ENCODE measurements at places on chromosomes 6 and 20.

DNA sequence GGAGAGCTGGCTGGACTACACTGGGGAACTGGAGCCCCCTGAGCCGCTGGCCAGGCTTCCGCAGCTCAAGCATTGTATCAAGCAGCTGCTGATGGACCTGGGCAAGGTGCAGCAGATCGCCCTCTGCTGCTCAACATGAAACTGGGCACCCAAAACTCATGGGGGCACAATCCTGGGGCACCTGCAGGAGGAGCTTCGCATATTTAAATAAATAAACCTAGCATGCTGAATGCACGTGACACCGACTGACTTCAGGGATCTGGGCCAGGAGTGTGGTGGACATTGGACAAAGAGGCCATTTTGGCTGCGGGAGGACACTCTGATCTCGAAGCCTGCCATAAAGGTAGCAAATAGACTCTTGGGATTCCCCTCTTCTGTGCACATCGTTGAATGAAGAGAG lies 6.8 kb downstream of the SCAND1 start:
- DNase-seq = peak; percentile 81

DNA sequence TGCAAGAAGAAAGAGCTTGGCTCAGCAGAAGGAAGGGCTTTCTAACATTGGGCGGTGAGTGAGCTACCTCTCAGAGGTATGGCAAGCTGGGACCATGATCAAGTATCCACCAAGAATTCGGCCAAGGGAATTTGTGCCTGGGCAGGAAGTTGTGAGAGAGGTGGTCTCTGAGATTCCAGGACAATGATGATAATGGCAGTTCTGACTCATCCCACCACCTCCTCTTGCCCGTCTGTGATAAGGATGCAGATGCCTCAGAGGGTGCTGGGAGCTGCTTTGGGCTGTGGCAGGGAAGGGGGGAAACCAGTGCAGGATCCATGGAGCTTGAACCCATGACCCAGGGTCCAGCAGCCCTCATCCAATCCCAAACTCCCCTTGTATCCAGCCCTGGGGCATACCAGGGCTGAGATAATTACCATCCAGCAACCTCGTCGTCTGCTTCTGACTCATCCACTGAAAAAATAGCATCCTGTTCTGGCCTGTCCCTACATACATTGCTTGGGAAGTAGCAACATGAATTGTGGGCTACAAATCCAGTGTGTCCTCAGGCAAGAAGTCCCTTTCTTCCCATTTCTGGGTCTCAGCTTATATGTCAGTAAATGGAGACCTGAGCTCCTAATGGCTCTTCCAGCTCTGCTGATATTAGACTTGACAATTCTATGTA lies 5.9 kb downstream of the TGM6 start:
- DNase-seq = no peak

DNA sequence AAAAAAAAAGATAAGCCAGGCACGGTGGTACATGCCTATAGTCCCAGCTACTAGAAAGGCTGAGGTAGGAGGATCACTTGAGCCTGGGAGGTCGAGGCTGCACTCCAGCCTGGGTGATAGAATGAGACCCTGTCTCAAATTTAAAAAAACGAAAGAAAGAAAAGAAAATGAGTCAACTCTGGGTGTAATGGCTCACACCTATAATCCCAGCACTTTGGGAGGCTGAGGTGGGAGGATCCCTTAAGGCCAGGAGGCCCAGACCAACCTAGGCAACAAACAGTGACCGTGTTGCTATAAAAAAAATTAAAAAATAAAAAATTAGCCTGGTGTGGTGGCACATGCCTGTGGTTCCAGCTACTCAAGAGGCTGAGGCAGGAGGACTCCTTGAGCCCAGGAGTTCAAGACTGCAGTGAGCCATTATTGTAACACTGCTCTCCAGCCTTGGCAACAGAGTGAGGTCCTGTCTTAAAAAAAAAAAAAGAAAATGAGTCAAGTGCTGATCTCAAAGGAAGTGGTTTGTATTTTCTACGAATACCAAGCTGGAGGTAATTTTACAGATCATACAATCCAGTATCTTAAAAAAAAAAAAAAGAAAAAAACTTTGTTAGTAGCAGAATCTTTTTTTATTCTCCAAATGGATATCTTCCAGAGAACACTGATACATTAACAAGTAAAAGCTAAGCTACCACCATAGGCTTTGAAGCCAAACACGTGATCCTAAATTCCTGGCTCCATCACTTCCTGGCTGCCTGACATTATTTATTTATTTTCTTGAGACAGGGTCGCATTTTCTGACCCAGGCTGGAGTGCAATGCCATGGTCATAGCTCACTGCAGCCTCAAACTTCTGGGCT lies 5.7 kb downstream of the COMMD7 start:
- peak; percentile 68 for DNase-seq

DNA sequence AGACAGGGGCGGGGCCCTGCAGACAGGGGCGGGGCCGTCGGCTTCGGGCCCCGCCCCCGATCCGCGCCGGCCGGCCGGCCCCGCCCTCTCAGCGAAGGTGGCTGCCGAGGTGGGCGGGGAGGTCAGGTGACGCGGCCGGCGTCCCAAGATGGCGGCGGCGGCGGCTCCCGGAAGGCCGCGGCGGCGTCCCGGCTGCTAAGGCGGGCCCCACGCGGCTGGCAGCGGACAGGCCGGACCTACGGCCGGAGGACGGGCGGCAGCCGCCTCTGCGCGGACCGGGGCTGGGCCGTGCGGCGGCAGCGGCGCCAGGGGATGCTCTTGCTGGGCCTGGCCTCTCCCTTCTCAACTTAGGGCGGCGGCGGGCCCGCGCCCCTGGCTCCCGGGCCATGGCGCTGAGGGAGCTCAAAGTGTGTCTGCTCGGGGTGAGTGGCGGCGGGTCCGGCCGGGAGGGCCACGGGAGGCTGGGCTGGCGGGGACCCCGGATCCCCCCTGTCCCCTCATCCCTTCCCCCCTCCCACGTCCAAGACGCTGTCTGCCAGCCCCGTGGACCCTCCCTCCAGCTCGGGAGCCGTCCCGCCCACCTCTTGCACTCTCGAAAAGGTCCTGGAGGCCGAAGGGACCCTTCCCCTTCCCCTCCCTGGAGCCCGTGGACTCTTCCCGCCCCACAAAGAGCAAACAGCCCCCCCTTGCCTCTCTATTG lies at the start of gene RAB22A:
Gene RAB22A, plus strand, starts transcription at position 125 of the 700 bp plus-strand sequence. Its CDS starts 262 bp downstream, at position 387.
- DNase-seq = peak; percentile 91

DNA sequence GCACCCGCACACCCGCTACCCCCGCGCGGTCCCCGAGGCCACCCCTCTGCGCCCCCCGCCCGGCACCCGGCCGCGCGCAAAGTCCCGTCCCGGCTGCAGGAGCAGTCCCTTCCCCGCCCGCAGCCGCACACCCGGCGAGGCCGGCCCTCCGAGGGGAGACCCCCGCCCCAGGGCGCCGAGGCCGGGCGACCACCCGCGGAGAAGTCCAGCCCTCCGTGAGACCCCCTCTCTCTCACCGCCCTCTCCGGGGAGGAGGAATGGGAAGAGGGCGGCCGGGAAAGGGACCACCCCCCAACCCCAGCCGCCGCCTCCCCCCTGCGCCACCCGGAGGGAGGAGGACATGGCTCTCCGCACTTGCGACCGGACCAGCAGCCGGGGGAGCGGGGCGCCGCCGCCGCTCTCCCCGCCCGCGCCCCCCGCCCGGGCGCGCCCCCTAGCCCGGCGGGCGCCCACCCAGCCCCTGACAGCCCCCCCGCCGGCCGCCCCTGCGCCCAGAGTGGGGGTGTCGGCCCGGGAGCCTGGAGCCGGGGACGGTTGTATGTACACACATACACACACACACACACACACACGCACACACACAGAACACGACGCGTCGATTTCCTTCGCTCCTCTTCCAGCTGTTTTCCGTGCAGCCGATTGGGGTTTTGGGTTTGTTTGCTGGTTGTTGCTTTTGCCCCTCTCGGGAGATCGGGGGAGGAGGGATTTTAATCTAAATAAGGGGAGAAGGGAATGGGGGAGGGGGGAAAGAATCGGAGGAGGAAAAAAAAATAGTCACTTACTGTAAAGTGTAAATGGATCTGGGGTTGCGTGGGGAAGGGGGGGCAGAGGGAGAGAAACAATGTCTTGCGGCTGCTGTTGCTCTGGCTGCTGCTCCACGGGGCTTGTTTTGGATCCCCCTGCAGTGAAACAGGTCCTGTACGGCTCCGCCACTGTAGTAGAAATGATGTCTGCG lies at the start of gene ATXN1:
Gene ATXN1, minus strand, starts transcription at position 945 of the 955 bp plus-strand sequence.
- DNase-seq = peak; percentile 53

- no peak for DNase-seq
Observed at GRCh38 chr6:74860456-74860855, 345.4 kb downstream of the COL12A1 start.

GRCh38 chr6:67640484-67640883 lies 994.6 kb upstream of the ADGRB3 start:
- DNase-seq = no peak

- no peak for DNase-seq
Observed at GRCh38 chr6:92827104-92827503, 592.3 kb downstream of the EPHA7 start.

- no peak for DNase-seq
Observed at GRCh38 chr6:163132050-163132750, 282.3 kb upstream of the QKI start.

GRCh38 chr20:36113036-36113435 lies 41.5 kb upstream of the EPB41L1 start:
- no peak for DNase-seq

DNA sequence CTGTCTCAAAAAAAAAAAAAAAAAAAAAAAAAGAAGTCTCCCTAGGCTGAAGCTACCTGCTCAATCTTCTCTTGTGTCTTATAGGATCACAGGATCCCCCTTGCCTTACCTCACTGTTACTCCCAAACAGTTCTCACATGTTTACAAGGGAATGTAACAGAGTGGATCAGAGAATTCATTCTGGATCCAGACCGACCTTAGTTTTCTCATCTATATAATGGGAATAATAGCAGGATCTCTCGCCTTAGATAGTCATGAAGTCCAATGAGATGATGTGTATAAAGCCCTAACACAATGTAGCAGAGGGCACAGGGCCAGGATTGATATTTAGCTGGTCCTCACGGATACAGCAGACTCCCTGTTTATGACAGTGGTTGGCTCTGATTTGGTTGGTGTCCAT lies 2.3 kb upstream of the FAM110A start:
- DNase-seq = no peak

DNA sequence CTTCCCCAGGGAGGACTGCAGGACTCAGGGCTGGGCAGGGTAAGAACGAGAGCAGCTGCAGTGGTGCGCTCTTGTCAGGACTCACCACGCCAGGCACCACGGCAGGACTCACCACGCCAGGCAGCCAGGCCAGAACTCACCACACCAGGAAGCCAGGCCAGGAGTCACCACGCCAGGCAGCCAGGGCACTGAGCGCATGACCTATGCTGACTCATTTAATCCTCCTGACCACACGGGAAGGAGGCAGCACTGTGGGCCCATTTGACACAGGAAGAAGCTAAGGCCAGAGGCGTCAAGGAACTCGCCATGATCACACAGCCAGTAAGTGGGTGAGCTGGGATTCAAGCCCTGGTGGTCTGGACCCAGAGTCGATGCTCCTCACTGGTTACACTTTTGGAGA lies 189.3 kb downstream of the PREX1 start:
- peak; percentile 36 for DNase-seq

GRCh38 chr6:47801984-47802383 lies 20.2 kb downstream of the OPN5 start:
- DNase-seq = no peak

GRCh38 chr6:6176127-6176526 lies 144.3 kb downstream of the F13A1 start:
- no peak for DNase-seq

Measured in hematopoietic multipotent progenitor cell treated with erythropoietin and hydrocortisone succinate and interleukin-3 and kit ligand, for 4 days (in vitro differentiated cells).